ENCODE measurements at places on chromosomes 5 and 9.

DNA sequence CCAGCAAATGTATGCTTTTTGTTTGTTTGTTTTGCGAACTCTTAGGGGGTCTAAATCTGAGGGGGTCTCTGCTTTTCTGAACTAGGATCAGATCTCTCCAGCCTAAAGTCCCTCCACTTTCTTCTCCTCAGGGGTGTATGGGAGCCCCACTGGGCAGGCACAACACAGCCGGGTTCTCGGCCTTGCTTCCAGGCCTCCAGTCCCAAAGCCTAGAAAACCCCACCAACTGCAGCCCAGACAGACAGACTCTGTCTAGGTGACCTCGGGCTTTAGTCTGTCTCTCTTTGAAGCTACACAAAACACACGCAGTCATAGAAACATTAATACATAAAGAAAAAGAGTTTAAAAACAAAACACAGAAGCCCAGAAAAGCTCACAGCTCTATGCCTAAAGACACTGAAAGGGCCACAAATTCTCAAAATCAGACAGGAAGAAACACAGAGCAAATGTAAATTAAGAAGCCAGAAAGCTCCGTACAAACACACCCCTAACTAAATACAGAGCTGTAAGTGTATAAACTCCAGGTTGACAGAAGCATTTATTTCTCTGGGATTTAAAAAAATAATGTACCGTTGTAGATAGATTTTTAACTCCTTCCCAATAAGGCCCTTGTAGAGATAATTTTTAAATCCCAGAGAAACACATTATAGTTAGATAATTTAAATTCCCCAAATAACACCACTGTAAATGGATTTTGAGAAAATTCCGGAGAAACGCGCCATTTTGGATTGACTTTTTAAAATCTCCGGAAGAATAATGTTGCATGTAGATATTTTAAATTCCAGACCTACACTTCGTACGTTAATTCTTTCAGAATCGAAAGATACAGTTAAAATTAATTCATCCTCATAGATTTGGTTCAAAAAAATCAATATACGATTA is 2.0 kb downstream of the PITX1 start:
- DNase-seq = no peak

- no peak for DNase-seq
Measured at GRCh38 chr9:17625644-17626388, 47.0 kb downstream of the SH3GL2 start.

GRCh38 chr5:176673651-176674583 is 26.6 kb downstream of the TSPAN17 start:
- no peak for DNase-seq

DNA sequence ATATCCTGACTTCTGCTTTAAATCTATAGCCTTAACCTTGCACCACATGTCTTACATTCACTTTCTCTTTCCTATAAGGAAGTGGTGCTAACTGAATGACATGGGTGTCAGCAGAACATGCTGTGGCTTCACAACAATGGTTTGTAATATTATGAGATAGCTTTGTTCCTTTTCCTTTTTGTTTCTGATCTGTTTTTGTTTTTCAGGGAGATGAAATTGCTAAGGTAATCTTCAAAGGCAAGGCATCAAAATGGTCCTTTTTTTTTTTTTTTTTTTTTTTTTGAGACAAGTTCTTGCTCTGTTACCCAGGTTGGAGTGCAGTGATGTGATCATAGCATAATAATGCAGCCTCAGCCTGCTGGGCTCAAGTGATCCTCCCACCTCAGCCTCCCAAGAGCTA is 53.6 kb upstream of the RANBP6 start:
- no peak for DNase-seq

- no peak for DNase-seq
Measured at GRCh38 chr9:133602277-133602676, 6.9 kb downstream of the FAM163B start.

DNA sequence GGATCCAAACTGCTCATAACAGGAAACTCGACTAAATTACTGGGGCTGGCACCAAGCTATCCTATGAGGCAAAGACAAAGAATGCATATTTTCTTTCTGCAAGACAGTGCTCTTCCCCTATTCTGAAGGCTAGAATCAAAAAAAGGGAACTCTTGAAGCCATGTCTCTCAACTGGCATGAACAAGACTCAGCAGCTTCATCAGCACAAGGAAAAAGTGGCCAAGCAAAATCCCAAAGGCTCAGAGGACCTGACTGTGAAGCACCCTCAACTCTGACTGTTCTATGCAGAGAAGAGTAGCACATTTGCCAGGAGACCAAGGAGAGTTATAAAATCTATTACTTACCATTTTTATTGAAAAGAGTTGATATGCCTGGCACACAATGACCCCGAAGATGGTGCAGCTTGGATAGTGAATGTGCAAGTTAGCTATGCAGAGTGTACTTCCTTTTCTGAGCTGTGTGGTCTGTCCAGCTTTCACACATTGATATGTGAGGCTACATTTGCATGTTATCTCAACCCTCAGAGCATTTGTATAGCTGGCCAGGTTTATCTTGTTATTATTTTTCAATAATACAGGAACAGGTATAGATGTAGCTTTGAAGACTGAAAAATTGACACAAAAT is 51.0 kb upstream of the FYB1 start:
- no peak for DNase-seq
